ENCODE measurements at places on chromosomes 11 and 22.

GRCh38 chr11:75170516-75171201 lies 19.8 kb downstream of the SLCO2B1 start:
- DNase-seq, result no peak

DNA sequence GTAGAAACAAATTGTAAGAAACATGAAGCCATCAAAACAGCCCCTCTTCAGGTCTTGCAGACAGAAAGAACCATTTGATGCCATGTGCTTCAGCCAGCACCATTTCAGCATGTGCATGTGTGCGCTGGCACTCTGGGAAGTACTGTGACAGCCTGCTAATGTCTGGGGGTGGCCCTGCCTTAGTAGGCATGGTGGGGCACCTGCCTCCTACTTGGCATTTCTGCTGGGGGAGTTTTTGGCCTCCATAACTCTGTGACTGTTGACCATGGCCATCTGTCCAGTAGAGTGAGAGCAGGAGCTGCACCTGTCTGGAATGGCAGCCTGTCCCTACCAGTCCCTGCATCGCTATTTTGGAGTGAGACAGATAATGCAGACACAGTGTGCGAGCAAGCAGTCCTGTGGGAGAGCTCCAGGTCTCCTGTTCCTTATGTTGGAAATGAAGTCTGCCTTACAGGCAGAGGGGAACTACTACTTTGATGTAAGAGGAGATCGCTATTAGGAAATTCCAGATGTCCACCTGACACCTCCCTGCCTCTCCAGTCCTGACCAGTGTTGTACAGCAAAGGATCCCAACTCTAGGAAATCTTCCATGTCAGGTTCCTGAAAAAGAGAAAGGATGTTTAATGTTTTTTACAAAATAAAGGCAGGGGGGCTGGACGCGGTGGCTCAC lies 102.5 kb downstream of the ATXN10 start:
- no peak for DNase-seq

DNA sequence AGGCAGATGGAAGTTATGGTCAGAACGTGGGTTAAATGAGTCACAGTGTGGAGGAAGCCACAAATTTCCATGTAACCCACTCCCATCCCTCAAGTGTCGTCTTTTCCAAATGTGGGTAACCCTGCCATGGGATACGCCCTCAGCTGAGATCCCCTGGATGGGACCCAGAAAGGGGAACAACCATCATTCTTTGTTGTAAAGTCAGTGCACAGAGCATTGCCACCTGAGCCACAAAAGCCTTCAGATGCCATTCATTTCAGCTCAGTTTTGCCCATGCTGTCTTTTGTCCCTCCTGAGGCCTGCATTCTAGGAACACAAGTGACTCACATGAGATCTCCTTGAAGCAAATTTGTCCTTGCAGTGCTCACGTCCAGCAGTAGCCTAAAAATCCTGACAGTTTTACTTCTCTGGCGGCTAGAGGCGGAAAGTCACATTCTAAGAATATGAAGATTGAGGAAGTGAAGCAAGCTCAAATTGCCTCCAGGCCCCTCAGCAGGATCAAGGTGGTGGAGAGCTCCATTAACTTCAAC lies 30.6 kb downstream of the MMP13 start:
- no peak for DNase-seq

DNA sequence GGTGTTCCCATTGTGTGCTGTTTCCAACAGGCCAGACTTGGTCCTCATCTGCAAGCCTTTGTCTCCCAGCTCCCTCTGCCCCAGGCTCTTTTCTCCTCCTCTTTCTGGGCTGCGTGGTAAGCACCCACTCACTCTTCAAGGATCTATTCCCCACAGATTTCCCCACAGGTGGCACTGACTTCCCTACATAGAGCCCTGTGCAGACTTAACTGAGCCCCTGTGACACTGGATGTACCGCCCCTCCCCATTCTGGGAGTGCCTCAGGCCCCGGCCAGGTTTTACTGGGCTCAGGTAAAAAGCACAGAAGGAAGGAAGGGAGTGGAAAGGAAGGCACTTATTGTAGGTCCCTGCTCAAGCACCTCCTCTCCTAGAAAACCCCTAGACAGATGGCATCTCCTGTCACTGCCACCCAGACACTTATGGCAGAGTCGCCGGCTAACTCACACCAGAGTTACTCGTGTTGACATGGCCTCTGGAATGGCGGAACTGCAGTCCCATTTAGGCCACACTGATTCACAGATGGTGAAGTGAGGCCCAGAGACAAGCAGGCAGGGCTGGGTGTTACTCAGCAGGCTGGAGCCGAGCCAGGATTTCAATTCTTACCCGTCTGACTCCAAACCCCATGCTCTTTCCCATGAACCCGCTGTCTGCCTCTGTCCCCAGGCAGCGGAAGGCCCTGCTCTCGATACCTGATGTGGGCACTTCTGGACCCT lies 47.2 kb downstream of the LRRC32 start:
- DNase-seq, result no peak

All from HT-29 (cell line).